ENCODE measurements at places on chromosomes 6 and 20.

DNA sequence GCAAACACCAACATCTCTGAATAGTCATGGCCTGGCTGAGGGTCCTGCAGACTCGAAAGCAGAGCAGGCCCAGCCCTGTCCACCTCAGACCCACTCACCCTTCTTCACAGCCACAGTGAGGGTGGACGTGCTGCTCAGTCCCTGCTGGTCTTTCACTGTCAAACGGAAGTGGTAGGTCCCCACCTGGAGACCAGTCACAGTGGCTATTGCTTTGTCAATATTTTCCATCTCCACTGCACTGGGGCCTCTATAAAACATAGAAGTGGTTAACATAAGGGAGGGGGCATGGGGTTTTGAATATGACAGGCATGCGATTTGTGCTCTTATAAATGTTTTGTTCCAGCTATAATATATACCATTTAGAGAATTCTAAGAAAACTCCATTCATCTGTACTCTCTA lies 73.9 kb downstream of the ALDH5A1 start:
- DNase-seq: no peak

DNA sequence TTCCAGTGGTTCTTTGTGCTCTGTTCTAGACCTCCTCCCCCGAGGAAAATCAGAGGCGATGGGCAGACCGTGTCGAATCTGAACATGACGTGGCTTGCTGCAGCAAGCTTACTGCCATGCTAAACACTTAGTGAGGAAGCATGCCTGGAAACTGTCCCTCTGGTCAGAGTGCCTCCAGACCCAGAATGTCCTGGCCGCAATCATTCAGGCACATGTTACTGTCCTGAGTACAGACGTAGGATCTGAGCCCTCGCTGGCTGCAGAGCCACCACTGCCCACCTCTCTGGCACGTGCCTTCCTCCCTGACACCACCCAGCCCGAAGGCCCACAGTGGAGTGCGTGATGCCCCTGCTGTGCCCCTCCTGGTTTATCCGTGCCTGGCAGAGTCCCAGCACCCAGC lies 163.6 kb downstream of the SYNDIG1 start:
- DNase-seq: no peak

GRCh38 chr20:23570178-23570760 lies 2.0 kb upstream of the CST9L start:
- no peak for DNase-seq

- DNase-seq: no peak
Observed at GRCh38 chr6:54618572-54618971, 228.0 kb upstream of the FAM83B start.

DNA sequence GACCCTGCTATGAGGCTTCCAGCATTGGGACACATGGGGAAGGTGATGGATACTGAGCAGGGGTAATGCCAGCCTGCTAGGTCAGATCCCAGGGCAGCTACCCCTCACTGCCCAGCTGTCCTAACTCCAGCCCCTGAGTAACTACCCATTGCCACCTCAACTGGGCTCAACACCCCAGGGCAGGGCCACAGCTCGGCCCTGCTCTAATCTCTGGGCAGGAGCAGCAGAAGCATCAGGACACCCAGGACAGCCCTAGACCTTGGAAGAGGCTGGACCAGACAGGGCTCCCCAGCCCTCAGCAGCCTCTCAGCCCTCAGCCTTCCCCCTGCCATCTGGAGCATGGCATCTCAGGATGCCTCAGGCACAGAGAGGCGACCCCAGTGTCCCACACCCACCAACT lies 67.4 kb upstream of the TOP1 start:
- no peak for DNase-seq

- peak; percentile 26 for DNase-seq
Observed at GRCh38 chr6:110412360-110412759, 3.0 kb downstream of the DDO start.

GRCh38 chr6:41428996-41429421 lies 93.6 kb downstream of the NCR2 start:
- peak; percentile 71 for DNase-seq

GRCh38 chr20:22962567-22963439 lies 72.3 kb upstream of the SSTR4 start:
- peak; percentile 3 for DNase-seq

- peak; percentile 15 for DNase-seq
Observed at GRCh38 chr20:35091816-35092523, 637 bp downstream of the TRPC4AP start.

DNA sequence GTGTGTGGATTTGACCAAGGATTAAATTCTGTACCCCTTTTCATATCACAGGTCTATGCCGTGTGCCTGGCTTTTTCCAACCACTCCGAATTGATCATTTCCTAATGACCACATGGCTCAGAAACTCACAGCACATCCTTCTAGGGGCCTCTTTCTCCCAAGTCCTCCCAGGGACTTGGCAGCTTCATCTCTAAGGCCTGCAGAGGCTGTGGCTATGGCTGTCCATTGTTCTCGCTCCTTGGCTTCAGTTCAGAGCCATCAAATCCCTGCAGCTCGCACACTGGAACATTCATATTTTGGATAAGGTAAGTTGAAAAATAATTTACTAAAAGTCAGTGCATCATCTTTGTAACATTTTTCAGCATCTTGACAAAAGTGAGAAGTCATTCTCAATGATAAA lies 497.2 kb upstream of the CDH4 start:
- DNase-seq: no peak

- DNase-seq: no peak
Observed at GRCh38 chr20:49567421-49568277, at the start of gene PTGIS. PTGIS (minus strand) TSS chr20:49568137; CDS start chr20:49568116, 21 bp downstream.

GRCh38 chr20:51953731-51954340 lies 151.5 kb upstream of the SALL4 start:
- no peak for DNase-seq

GRCh38 chr6:168377856-168378832 lies 58.6 kb upstream of the DACT2 start:
- DNase-seq: no peak

DNA sequence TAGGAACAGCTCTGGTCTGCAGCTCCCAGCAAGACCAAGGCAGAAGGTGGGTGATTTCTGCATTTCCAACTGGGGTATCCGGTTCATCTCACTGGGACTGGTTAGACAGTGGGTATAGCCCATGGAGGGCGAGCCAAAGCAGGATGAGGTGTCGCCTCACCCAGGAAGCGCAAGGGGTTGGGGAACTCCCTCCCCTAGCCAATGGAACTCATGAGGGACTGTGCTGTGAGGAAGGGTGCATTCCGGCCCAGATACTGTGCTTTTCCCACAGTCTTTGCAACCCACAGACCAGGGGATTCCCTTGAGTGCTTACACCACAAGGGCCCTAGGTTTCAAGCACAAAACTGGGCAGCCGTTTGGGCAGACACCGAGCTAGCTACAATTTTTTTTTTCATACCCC lies 21.8 kb downstream of the HDDC2 start:
- no peak for DNase-seq

DNA sequence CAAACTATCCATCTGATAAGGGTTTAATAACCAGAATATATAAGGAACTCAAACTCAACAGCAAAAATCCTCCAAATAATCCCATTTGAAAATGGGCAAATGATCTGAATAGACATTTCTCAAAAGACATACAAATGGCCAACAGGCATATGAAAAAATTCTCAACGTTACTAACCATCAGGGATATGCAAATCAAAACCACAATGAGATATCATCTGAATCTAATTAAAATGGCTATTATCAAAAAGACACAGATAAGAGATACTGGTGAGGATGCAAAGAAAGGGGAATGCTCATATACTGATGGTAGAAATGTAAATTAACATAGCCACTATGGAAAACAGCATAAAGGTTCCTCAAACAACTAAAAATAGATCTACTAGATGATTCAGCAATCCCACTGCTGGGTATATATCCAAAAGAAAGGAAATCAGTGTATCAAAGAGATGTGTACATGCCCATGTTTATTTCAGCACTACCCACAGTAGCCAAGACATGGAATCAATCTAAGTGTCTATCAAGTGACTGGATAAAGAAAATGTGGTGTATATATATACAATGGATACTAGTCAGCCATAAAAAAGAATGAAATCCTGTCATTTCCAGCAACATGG lies 6.1 kb upstream of the BRD2 start:
- no peak for DNase-seq

- DNase-seq: no peak
Observed at GRCh38 chr6:68738039-68738438, 103.0 kb downstream of the ADGRB3 start.

- no peak for DNase-seq
Observed at GRCh38 chr6:117910549-117910948, 3.5 kb downstream of the SLC35F1 start.

DNA sequence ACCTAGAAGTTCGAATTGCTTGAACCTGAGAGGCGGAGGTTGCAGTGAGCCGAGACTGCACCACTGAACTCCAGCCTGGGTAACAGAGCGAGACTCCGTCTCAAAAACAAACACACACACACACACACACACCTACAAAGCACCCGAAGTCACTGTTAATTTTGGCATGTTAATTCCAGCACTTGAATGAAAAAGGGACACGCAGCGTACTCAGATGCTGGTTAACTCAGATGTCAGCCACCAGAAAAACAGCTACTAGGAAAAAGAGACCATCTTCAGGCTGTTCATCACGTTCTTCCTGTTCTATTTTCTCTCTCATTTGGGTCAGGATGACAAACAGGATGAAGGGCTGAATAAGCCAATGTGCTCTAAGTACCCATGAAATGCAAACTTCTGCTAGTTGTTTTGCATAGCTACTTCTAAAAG lies 46.9 kb downstream of the BLOC1S5 start:
- no peak for DNase-seq

- DNase-seq: no peak
Observed at GRCh38 chr20:13749811-13750210, 34.9 kb downstream of the ESF1 start.

DNA sequence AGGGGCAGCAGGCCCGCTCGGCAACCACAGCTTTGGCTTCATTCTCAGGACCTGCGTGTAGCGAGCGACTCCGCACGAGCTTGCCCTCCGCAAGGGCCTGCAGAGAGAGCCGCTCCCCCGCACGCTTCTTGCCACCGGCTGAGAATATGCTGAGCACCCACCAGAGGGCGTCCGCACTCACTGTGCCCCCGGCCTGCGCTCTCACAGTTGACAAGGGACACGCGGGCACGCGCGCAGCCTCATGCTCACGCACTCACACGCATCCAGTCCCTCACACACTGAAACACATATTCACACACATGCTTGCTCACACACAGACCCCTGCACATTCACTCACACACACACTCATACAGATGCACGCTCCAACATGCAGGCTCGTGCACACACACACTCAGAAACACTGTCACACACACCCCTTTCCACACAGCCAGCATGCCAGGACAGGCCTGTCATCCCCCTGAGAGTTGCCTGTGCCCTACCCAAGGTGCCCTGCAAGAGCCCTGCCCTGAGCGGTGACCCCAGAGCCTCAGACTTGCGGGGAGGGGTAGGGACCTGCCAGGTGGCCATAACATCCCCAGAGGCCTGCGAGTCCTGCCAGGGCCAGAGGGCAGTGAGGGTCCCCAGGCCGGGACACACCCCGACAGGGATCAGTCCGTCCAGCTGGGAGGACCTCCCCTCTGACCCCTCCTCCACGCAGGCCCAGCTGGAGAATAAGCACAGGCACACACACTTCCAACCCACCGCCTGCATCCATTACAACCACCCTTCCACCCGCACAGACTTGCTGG lies 174.1 kb downstream of the BMP7 start:
- peak; percentile 36 for DNase-seq

DNA sequence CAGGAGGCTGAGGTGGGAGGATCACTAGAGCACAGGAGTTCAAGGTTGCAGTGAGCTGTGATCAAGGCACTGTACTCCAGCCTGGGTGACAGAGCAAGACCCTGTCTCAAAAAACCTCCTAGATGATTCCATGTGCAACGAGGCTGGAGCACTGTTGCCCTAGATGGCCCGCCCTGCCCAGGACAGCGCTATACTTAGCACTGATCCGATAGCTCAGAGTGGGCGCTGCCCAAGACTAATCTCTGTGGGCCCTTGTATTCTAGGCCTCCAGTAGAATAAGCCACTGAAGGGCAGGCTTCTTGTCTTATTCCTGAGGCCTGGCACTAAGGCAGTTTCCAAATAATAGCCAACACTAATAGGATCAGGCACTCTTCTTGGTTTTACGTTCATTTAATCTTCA lies 41.0 kb downstream of the STK35 start:
- DNase-seq: no peak

GRCh38 chr6:55212156-55212555 lies 37.8 kb downstream of the HCRTR2 start:
- DNase-seq: peak; percentile 87

GRCh38 chr6:154448448-154449096 lies 61.9 kb downstream of the CNKSR3 start:
- DNase-seq: peak; percentile 81

GRCh38 chr6:130932438-130932837 lies 105.2 kb downstream of the SMLR1 start:
- DNase-seq: no peak

DNA sequence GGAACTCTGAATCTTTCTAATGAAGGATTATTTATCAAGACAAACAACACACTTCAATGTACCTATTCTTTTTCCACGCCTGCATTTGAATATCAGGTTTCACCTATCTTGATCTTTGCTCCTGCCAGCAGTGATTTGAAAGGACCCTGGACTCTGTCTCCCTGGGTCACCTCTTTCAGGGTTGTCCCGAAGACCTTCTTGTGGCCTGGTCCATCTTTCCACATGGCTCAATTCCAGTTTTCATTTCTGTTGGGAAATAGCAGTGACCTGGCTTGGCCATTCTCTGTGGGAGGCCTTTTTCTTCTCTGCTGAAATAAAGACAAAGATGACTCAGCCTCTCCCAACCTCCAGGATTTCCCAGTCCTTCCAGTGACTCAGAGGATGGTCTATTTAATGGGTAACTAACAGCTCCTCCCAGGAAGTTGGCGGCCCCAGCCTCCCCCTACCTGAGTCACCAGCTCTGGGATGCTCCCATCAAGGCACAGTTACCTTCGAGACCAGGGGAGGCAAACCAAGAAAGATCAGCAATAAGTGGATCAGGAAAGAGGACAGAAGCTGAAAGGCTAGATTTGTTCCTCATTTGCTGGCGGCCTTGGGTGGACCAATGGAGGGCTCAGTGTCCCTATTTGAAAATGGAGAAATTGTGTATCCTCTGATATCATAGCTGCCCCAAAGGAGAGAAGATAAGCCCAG lies 120.2 kb upstream of the RNF24 start:
- DNase-seq: peak; percentile 99

GRCh38 chr20:10699941-10700340 lies 26.1 kb upstream of the JAG1 start:
- no peak for DNase-seq

- peak; percentile 31 for DNase-seq
Observed at GRCh38 chr6:82775361-82775760, 290.3 kb downstream of the UBE3D start.
